ENCODE measurements at places on chromosomes 3 and 15.

DNA sequence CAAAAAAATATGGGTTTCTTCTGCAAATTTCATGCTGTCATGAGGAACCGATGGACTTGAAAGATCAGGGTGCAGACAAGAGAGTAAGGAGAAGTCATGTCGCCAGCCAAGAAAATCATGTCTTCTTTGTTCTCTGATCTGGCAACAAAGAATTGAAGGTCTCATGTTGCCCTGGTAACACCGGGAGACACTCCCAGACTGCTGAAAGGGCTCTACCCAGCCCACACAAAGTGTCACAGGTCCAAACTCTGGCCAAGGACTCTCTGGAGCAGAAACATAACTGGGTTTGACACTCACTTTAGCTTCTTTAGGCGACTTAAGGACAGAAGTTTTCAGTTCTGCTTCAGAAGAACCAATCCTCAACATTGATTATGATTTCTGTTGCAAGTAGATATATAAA lies 42.9 kb downstream of the SIDT1 start:
- no peak for DNase-seq

DNA sequence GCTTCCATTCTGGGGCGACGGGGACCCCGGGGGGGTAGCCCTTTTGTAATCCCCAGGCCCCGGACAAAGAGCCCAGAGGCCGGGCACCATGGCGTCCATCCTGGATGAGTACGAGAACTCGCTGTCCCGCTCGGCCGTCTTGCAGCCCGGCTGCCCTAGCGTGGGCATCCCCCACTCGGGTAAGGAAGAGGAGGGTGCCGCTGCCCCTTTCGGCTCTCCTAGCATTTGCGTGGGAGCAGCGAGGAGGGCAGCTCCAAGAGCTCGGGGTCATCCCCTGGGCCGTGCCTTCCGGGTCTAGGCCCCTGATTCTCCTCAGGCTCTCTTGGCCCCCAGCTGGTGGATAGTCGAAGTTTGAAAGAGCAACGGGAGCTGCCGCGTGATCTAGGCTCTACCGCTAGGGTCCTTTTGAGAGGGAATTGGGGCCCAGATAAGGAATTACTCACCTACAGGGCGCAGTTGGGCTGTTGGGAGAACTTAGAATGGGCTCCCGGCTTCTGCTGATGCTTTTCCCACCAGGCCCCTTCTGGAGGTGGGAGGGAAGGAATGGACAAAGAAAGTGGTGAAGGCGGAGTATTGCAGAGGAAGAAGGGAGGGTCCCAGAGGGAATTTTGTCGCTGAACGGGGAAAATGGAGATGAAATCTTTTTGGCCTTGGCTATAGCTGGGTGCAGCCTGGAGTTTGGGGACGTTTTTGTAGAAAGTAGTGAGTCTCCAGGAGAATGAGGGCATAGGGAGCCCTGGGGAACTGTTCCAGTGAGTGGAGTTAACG lies 615 bp downstream of the VPS18 start:
- peak; percentile 65 for DNase-seq

GRCh38 chr3:65856907-65857306 lies 181.8 kb downstream of the MAGI1 start:
- DNase-seq = no peak

GRCh38 chr3:46381625-46382024 lies 10.9 kb downstream of the CCR5 start:
- DNase-seq = no peak

DNA sequence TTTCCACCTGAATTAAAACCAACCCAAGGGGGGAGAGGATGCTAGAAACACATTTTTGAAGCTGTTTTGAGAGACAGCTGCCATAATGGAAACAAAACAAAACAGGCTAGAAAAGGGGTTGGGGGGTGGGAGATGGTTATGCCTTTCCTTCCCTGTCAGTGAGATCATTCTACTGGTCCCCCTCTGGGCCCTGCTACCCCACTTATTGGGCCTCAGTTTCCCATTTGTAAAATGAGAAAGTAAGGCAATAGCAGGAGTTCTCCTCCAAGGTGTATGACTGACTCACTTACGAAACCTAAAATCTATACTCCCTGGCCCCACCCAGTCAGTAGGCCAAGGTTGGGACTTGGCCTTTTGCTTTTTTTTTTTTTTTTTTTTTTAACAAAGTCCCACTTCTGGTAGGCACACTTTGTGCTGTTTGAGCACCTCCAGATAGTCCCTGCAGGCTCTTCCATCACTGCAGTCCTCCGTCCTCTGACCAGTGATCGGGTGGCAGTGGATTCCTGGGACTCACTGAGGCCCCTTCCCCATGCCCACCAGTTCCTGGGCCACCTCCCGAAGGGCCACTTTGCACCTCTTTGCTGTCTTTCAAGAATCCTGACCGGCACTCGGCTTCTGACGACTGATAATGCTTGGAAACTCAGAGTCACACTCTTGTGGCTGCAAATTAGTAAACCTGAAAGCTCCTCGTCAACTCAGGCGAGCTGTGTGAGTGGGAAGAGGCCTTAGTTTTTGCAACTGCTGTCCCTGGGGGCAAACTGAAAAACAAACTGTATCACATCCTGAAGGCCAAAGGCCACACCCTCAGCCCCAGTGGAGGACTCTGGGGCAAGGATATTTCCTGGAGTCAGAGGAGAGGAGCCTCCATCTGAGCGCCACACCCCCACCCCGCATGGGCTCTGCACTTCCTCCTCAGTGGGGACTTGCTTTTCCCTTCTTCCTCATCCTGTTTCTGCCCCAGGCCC lies 6.7 kb upstream of the PSTPIP1 start:
- DNase-seq = no peak

GRCh38 chr3:108486941-108487340 lies 23.5 kb downstream of the MYH15 start:
- DNase-seq = peak; percentile 62

DNA sequence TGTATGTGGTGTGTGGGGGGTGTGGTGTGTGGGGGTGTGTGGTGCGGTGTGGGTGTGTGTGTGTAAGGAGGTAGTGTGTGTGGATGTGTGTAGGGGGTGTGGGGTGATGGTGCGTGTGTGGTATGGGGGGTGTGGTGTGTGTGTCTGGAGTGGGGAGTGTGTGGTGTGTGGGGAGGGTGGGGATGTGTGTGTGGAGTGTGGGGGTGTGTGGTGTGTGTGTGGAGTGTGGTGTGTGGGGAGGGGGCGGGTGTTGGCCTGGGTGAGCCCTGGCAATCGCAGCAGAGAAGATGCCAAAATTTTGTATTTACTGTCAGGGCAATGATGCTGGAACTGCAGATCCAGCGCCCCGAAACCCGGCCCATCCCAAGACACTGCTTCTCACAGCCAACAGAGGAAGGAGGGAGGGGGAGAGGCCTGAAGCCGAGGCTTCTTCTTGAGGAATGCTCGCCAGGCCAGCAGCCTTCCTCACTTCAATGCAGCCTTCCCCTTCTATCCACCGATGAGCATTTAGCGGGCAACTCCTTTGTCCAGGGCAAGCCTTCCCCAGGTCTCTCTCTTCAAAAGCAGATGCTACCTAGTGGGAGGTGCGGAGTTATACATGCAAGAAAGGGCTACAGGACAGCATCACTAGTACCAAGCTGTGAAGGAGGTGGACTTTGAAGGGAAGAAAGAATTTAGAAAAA lies 11.9 kb upstream of the SRP14 start:
- DNase-seq = no peak

- DNase-seq = no peak
Observed at GRCh38 chr3:84601303-84601702, 357.5 kb upstream of the CADM2 start.

- no peak for DNase-seq
Observed at GRCh38 chr15:93331545-93332167, 242.6 kb upstream of the RGMA start.

DNA sequence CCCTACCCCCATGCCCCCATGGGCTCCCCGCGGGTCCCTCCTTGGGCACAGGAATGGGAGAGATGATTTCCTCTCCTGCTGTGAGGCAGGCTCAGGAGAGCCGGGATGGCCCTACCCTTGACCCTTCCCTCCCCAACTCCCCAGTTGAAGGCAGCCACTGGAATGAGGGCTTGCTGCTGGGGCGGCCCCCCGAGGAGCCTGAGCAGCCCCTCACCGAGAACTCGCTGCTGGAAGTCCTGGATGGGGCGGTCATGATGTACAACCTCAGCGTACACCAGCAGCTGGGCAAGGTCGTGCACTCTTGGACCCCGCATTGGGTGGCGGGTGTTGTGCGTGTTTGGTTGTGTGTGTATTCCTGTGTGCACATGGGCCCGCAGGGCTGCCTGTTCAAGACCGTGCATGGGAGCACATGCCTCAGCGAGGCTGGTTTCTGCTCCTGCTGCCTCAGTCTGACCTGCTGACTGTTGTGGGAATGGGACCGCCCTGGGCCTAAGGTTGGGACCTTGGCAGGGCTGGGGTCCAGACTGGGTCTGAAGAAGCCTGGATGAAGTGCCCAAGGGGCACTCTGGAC lies 14.0 kb downstream of the AMIGO3 start:
- no peak for DNase-seq

GRCh38 chr15:62706317-62706716 lies 336.2 kb upstream of the TPM1 start:
- no peak for DNase-seq

GRCh38 chr15:81327516-81327915 lies 3.6 kb upstream of the STARD5 start:
- peak; percentile 85 for DNase-seq

DNA sequence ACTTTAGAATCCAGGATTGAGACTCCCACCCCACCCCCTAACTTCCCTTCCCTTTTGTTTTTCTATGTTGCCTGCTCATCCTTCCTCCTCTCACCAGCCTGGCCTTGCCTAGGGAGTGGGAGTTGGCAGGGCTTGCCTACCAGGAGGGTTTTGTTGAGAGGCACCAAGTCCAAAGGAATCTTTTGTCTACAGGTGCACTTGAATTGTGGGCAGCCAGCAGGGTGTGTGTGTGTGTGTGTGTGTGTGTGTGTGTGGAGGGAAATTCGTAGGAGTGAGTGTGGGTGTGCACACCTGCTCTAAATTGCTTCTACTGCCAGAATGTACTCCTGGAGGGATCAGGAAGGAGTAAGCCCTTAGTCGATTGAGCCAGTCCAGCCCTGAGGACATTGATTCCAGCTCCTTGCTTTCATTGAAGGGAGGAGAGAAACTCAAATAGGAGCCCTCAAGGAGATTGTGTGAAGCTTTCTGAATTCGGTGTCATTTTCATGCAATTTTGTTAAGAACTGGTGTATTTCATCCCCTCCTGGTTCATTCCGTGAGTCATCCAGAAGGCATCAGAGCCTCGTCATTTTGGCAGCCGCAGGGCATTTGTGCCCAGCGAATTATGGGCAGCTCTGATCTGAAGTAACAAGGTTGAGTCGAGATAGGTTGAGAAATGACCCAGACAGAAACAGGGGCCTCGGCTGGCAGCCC lies 112.1 kb downstream of the SLCO3A1 start:
- DNase-seq = peak; percentile 54

DNA sequence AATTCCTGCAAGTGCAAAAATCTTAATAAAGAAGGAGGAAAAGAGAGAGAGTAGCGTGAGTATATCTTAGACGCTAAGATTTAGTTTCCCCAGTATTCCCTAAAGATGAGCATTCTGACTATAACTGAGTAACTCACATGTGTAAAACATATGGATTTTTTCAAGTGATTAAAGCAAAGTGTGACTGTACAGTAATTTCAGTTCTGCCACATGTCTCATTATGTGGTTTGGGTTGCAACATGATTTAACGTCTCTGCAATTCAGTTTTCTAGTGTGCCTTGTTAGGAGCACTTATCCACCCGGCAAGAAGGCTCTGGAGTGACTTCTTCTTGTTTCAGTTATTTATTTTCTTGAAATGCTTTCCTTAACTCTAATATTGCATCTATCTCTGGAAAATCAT lies 514.1 kb downstream of the ROBO1 start:
- DNase-seq = no peak

Data from stromal cell of bone marrow (primary cell).